Activated T-cell treated with anti-CD3 and anti-CD28 coated beads, Interleukin-2, amount 50 U/mL, for 4 hours (primary cell): ENCODE measurements at places on chromosomes 16 and 17.

DNA sequence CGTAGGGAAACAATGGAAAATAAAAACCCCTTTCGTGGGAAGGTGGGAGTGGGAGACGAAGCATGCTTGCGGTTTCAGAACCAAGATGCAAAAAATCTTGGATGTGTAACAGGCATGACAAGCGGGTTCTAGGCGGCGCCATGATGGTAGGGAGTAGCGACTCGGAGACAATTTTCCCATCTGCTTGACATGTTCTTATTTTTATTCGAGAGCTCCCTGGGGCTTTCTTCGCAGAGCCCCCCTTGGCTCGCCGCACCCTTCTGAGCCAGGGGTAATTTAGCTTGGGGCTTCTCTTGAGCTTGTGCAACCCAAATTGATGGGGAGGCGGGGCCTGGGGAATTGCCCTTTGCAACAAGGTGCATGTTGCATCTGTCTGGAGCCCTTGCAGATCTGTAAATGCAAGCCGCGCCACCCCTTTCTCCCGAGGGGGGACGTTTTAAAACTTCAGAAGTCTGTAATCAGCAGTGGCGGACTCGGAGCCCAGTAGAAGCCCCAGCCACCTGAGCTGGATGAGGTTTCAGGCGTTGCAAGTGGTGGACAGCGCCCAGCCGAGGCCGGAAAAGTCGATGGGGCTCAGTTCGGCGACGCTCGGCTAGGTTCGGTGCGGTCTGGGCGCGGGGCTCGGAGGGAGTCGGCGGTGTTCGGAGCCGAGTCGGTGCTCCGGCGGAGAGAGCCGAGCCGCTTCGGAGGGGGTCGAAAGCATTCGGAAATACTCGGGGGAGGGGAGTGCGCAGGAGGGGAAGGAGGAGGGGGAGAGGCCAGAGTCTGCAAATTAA lies 2.9 kb downstream of the GNAO1 start:
- DNase-seq, result peak; percentile 52

DNA sequence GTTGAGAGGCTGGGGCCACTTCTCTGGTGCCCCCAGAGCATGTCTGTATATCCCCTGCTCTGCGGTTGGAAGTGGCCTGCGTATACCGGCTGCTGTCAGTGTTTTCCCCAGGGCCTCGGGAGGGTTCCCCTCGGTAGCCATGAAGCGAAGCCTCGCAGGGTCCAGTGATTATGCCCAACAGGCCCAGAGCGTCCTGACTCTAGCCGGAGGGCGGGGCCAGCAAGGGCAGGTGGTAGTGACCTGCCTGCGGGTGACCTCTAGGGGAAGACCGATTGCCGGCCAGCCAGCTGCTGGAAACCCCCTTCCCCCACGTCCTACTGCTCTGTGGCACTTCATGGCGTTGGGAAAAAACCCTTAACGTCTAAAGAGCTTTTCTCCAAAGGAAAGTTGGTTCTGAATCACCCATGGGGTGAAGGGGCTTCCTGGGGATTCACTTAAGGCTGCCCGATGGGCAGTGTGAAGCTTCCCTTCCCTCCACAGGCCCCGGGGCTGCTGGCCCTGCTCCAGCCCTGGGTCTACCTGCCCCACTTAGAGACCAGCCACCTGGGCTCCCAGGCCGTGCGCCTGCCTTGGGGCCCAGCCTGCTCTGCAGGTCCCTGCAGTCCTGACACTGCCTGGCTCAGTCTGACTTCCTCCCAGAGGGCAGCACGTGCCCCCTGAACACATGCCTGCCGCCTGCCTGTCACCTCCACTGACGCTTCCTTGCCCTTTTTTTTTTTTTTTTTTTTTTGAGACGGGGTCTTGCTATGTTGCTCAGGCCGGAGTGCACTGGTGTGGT lies 72.8 kb downstream of the SOCS1 start:
- DNase-seq, result no peak

DNA sequence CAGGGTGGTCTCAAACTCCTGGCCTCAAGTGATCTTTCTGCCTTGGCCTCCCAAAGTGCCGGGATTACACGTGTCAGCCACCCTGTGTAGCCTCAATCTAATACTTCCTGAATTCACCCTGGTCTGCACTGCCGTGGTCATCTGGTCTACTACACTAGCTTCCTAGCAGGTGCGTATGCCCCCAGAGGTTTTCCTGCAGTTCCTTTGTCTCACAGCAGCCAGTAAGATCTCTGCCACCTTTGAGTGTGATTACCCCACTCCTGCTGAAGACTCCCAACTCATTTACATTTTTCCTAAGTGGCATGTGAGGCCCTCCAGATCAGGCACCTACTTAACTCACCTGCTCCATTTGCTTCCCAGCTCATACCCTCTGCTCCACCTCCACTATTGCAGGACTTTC lies 5.1 kb upstream of the DDX19A start:
- DNase-seq, result no peak

- DNase-seq, result no peak
These were observed 312.3 kb downstream of the TOX3 start for GRCh38 chr16:52234626-52235025.

GRCh38 chr16:26005336-26005735 lies 313.6 kb downstream of the HS3ST4 start:
- DNase-seq, result no peak

GRCh38 chr17:63881935-63882601 lies at the start of gene GH2:
Gene GH2, minus strand, starts transcription at chr17:63881944. Its CDS starts 143 bp downstream, at chr17:63881801.
- peak; percentile 53 for DNase-seq

DNA sequence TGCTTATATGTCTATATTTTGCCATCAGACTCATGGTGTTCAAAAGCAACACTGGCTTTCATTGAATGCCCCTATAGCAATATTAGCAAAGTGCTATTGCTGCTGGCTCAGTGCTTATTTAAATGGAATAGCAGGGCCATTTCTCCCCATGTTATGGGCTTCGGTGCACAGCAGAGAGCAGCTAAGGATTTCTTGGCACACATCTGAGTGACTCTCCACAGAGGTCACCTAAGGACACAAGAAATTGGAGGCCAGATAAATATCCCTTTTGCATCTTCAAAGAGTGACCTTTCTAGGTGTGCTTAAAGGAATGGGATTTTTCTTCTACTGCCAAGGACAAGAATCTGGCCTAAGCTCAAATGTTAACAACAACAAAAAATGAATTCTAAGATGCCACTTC lies 751.8 kb downstream of the CDH11 start:
- no peak for DNase-seq

DNA sequence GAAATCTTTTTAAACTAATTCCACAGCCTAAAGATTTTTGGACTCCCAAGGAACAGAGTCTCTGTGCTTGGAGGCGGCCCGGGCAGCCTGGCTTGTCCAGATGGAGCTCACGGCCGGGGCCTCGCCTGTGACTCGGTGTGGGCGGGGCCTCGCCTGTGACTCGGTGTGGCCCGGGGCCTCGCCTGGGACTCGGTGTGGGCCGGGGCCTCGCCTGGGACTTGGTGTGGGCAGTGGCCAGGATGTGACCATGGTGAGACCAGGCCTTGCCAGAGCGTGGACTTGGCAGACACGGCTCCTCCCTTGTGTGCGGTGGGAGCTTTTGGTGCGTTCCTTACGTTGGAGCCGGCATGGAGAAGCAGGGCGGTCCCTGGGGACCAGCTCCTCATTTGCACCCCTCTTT lies 92.3 kb downstream of the METRNL start:
- no peak for DNase-seq

DNA sequence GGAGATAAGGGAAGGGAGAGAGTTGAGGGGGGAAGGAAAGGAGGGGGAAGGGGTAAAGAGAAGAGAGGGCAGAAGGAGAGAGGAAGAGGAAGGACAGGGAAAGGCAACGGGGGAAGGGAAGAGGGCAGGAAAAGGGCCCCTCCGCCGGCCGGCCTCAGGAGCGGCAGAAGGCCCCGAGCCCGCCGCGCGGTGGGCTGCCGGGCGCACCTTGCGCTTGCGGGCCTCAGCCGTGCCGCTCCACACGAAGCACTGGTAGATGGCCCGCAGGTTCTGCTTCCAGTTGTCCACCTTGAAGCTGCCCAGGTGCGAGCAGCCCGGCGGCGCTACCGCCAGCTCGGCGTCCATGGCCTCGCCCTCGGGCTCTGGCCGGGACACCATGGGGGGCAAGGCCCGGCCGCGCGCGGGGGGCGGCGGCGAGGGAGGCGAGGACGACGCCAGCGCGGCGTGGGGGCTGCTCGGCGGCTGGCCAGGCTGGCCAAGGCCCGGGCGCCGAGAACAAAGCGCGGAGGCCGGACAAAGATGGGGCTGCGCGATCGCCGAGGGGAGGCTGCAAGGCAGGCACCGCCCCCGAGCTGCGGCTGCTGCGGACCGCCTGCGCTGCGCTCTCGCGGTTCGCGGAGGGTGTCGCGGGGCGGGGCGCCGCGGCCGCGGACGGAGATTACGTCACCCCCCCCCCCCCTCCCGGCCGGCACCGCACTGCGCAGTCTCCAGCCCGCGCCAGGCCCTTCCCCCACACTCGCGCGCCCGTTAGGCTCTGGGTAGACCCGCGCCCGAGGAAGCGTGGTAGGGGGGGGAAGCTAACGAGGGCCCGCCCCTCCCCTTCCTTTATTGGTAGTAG lies at the start of gene USP22:
Gene USP22 (minus strand): TSS at position 554 of the 838 bp plus-strand sequence. CDS start 176 bp downstream, at position 378.
- peak; percentile 18 for DNase-seq

DNA sequence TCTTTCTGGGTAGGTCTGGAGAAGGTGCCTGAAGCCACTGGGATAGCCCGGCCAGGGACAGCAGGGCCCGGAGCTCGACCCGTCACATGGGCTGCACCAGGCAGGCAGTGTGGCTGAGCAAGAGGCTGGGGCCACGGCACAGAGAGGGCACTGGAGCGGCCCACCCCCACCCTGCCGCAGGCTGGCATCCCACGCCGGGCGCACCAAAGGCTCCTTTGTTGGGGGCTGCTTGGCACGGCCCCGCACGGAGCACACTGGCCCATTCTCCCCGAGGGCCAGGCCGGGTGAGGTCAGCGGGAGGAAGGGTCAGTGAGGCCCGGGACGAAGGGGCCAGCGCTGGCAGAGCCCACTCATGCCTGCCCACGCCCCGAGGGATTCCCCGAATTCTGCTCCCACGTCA lies 36.5 kb upstream of the PVALEF start:
- DNase-seq, result no peak

- DNase-seq, result no peak
These were observed 43.4 kb downstream of the SOX9 start for GRCh38 chr17:72164158-72164739.

DNA sequence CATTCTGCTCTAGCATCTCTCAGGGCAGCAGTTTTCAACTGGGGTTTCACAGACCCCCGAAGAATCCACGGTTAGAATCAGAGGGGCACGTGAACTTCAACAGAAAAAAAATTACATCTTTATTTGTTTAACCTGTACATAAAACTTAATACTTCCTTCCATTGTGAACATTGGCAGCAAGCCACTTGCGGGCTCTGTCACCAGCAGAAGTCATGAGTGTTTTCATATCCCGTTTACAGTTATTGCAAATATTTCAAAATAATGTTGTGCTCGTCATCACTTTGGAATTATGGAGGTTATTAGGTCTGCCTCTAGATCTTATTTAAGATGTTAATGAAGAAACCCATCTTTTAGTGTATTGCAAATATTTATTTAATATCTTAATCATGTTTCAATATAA lies 109.8 kb downstream of the SDR42E1 start:
- no peak for DNase-seq

DNA sequence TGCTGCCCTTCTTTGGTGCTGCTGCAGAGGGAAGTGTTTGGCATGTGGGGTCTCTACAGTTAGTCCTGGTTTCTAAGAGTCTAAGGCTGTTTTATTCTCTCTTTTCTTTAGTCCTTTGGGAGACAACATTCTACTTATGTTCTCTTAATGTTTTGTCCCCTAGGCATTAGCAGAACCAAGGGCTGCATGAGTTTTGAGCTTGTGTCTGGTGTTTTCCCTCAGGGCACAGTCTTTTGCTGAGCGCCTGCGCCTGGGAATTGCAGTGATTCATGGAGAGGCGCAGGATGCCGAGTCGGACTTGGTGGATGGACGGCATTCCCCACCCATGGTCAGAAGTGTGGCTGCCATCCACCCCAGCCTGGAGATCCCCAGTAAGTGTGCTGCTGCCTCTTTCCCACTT lies 41.1 kb upstream of the SLC5A10 start:
- DNase-seq, result no peak

DNA sequence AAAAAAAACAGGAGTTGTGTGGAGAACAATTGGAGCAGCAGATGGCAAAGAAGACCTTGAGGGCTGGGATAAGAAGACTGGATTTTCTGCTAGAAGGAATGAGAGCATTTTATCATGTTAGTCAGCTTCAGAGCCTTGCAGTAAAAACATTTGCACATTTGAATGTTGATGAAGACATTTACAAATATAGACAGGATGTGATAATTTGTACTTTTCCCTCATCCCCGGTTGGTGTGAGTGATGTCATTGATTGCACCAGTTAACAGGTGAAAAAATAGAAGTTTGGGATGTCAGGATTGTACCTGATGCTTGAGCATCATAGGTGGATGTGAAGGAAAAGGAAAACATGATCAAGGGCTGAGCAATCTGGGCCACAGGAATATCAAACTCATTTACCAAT lies 22.6 kb upstream of the MAPK3 start:
- no peak for DNase-seq
